ENCODE measurements at places on chromosomes 16 and 17.

GRCh38 chr17:19449656-19450055, 38.6 kb downstream of the RNF112 start:
- DNase-seq, result no peak

DNA sequence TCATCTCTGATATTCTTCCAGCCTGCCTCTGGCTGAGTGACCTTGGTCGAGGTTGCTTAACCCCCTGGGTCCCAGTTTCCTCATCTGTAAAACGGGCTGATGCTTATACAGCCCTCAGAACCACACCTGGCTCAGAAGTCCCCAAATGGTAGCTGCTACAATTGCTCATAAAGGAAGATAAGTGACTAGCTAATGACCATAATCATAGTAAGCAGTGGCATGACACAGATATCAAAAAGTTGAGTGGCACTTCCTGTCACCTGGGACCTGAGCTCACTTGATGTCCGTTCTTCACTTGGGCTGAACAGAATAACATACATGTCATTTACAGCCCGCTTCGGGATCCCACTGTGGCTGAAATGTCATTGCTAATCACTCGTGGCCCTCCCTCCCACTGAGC, 1.8 kb downstream of the MGRN1 start:
- no peak for DNase-seq

DNA sequence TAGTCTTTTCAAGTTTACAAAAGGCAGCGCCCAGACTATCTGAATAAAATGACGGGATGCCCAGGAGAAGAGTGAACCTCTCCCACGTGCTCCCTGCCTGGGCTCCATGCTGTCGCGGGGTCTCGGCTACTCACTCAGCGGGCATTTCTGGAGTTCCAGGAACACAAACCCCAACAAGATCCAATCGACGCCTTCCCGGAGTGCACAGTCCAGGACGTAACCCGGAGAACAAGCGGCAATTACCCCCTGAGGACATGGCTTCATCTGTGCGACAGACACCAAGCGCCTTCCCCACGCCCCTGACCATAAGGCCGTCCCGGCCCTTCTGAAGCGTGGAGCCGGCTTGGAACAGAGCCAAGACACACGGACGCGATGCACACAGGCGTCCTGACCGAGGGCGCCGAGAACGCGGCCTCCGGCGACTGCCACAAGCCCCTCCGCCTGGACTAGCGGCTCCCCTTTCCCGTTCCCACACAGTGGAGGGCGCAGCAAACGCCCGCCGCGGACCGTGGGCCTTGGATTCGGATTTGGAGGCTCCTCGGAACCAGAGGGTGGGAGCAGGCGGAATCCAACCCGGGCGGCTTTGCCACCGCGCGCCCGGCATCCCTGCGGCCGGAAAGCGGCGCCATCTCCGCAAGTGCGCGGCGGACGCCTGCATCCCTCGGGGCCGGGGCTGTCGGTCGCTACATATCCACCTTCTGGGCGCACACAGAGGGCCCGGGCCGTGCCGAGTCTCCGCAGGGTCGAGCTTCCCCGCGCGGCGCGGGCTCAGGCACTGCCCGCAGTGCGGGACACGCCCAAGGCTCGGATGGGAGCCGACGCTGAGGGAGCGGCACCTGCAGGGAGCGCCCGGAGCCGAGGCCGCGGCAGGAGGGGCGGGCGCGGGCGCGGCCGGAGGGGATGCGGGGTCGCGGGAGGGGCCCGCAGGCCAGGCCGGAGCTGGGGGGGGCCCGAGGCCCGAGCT, 725 bp downstream of the ABCA3 start:
- DNase-seq, result peak; percentile 58

- no peak for DNase-seq
Observed at GRCh38 chr16:50316102-50316847, 49.9 kb downstream of the ADCY7 start.

DNA sequence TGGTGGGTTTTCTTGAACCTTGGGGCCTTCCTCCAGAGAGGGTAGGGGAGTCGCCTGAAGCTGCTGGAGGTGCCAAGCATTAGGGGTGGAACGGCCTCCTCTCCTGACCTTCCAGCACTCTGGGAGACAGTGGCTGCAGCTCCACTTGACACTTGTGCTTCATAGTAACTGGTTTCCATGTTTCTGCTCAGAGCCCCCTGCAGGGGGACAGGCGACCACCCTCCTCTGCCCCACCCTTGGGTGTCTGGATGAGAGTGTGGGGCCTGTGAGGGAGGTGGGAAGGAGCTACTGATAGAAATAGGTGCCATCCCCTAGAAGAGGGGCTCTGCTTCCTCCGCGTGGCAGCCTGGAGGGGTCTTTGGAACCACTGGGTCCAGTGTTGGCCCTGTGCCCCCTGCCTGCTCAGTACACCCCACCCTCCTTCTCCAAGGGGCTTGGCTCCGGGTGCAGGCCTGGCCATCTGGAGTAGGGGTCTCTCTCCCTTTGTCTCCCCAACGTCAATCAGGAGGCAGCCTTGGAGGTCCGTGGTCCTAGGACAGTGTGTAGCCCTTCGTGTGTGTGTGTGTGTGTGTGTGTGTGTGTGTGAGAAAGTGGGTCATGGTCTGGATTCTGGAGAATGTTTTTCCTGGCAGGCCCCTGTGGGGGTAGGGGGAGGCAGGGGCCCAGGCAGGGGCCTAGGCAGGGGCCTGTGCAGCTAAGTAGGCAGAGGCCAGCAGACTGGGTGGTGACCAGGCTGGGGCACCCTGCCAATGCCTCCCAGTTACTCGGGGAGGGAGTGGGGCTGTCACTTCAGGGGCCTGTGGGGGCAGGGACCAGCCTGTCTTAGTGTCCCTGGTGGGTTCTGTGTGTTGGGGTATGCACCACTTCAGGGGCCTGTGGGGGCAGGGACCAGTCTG, 4.9 kb downstream of the LASP1 start:
- no peak for DNase-seq

- DNase-seq, result peak; percentile 34
Observed at GRCh38 chr16:3187798-3188674, at the start of gene OR1F1. TSS of gene OR1F1 (plus strand) at chr16:3188204.

- DNase-seq, result no peak
Observed at GRCh38 chr16:53704445-53704813, 473 bp downstream of the FTO start.

GRCh38 chr16:4158143-4159093, 42.2 kb upstream of the ADCY9 start:
- DNase-seq, result no peak

DNA sequence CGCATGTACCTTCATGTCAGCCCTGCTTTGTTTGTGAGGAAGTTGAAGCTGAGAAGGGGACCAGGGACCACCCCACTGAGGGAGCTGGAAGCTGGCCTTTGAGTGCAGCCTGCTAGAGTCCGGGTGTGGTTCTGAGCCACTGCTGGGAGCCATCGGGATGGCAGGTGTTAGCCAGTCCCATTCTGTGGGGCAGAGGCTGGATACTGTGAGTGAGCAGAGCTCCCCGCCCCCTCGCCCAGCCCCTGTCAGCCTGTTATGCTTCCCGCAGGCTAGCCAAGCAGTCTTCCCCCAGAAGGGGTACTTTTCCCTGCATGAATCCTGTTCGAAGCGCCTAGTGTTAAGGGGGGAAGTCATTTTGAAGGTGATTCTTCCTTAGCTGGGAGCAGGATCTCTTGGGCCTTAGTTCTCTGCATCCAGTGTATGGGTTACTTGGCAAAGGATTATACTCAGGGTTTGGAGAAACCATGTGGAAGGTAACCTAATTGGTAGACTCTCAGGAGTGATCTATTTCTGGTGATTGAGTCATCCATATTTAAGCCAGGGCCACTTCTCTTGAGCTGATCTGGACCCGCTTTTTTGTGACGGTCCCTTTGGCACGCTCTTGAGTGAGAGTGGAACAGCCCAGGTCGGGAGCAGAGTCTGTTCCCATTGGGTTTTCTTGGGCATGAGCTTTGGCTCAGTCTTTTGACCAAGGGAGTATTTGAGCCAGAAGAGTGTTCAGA, 23.8 kb downstream of the AKAP1 start:
- DNase-seq, result no peak

DNA sequence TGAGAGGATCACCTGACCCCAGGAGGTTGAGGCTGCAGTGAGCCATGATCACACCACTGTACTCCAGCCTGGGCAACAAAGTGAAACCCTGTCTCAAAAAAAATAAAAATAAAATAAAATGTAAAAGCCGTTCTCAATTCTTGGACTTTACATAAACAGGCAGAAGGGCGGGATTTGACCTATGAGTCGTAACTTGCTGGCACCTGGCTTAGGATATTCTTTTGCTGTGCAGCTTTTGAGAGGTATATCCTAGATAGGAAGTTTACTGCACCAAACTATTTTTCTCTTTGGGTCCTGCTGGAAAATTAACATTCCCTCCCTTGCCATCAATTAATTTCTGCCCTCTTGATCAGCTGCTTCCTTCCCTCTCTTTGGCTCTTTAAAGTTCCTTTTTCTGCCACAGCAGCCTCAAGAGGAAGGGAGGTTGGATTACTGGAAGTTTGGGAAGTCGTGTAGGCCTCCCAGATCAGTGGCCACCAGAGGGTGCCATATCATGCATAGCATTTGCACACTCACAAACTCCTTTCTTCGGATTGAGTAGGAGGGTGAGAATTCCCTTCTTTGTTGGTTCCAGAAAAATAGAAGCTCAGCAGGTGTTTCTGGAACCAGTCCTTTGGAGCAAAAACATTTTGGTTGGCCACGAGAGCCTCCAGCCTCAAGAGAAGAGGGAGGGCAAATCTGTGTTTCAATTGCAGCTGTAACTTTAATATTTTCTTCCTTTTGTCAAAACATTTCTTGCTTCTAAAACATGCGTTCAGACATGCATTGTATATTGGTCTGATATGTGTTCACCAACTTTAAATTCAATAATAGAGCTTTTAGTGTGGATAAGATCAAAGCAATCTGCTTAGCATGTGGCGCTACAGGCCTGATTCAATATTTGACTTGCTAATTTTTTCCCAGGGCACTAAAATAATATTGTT, 147.3 kb downstream of the CCDC182 start:
- DNase-seq, result peak; percentile 55

DNA sequence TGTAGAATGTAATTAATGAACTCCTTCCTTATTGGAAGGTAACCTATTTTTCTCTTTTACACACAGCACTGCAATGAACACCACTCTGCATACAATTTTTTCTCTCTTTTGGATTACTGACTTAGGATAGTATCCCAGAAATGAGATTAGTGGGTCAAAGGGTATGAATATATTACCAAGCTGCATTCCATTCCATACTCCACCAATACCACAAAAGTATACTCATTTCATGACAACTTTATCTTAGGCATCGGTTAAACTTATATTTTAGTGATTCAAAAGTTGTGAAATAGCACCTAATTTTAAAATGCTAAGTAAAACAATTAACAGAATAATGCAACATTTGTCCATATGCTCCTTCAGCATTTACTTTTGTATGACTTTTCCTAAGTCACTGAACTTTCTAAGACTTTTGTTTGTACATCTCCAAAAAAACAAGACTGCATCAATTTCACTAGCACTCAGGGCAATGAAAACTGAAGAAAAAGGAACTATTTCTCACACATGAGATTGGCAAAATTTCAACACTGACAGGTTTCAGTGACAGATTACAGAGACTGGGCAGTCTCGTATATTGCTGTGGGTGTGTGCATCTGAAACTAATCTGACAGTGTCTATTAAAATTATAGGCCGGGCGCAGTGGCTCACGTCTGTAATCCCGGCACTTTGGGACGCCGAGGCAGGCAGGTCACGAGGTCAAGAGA, 32.1 kb downstream of the HELZ start:
- no peak for DNase-seq

- DNase-seq, result no peak
Observed at GRCh38 chr16:25692351-25692741, 587 bp downstream of the HS3ST4 start.

DNA sequence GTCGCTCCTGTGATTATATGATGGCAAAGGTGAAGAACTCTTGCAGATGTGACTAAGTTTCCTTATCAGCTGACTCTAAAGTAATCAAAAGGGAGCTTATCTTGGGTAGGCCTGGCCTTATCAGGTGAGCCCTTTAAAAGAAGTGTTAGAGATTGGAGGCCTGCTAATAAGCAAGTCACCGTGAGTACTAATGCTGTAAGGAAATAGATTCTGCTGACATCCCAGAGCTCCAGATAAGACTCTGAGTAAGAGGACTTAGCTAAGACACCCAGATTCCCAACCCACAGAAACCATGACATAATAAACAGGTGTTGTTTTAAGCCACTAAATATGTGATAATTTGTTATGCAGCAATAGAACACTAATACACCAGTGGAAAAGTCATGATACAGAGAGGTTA, 99.9 kb upstream of the FAM20A start:
- no peak for DNase-seq

DNA sequence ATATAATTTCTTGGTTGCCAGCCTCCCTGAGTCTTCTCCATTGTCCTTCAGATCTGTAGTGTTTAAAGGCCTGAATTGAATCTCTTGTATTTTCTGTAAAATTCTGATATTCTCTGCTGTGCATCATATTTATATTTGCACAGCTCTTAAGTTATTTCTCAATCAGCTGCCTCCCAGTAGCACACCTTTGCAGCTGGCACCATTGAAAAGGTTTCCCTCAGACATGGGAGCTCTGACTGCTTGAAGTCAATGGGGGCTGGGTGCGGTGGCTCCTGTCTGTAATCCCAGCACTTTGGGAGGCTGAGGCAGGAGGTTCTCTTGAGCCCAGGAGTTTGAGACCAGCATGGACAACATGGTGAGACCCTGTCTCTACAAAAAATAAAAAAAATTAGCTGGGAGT, 40.4 kb downstream of the PITPNC1 start:
- no peak for DNase-seq

- no peak for DNase-seq
Observed at GRCh38 chr16:6964679-6965078, 368.0 kb upstream of the RBFOX1 start.

DNA sequence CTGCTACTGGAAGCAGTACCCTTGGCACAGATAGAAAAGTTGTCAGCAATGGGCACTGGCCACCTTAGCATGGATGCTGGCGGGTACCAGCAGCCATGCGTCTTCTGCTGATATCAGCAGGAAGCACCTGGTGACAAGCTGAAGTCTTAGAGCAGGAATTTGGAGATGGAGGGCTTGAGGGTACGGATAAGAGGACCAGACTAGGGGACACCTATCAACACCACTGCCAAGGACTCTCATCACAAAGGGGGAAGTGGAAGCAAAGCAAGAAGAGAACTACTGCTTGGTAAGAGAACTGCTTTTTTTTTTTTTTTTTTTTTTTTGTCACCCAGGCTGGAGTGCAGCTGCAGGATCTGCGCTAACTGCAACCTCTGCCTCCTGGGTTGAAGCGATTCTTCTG, 35.4 kb upstream of the LYRM9 start:
- no peak for DNase-seq

- peak; percentile 50 for DNase-seq
Observed at GRCh38 chr16:21301168-21301894, 23.2 kb upstream of the CRYM start.

DNA sequence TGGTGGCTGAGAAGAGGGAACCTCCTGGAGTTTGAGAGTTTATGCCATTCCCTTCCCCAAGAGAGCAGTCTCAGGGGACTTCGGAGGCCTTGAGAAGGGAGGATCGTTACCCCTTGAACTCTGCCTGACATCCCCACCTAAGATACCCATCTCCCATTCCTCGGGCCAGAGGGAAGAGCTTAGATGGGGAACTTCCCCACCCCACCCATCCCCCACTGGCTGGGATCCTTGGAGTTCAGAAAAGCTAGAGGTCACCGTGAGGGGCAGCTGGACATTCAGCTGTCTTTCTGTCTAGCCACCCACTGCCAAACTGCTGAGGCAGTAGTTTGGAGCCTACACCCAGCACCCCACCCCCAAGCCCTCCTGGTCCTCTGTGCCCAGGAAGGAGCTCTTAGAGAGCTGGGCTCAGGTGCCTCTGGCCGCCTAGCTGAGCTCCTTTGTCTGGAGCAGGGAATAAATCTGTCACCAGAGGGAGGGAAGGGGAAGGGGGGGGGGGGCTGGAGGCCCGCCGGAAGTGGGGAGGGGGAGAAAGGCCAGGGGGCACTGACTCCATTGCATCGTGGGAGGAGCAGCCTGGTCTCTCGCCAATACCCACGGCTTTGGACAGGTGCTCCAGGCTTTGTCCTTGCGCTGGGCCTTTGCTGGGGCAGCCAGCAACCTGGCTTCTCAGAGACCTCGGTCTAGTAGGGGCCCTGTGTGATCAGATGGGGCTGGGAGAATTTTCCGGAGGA, 1.0 kb downstream of the HSD11B2 start:
- DNase-seq, result no peak

Data from CD4-positive, alpha-beta T cell treated with Interleukin-17A for 4 hours (primary cell).